ENCODE measurements at places on chromosomes 7 and 10. TPM values are rescaled to one million over a fixed set of nuclear protein-coding genes. Genes with fewer than 3 reads are reported as not detected.
A peak's percentile ranks its signal among the peaks of the same experiment; 100 is the strongest.

DNA sequence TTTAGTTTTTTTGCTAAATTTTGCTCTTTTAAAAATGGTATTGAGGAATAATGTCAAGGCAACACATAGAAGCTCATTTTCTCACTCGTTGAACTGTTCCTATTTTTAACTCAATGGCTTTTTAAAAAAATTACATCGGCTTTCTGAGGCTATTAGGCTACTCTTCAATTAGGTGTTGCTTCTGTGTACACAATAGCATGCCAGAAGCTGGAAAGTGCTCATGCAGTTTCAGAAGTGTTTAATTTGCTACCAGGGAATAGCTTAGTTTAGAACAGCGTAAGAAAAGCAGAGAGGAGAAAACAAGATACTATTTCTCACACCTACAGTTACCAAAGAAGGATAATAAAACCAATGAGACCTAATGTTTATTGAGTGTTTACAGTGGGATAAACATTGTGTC is 157.4 kb downstream of the NXPH1 start:
- no peak for DNase-seq

DNA sequence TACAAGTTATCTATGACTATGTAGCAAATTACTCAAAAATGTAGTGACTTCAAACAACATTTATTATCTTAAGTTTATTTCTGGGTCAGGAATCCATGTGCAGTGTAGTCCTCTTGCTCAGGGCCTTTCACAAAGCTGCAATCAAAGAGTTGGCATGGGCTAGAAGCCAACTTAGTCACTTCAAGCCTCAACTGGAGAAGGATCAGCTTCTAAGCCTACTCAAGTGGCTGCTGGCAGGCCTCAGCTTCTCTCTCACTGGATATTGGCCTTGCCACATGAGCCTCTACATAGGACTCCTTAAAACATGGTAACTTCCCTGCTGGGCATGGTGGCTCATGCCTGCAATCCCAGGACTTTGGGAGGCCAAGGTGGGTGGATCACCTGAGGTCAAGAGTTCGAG is 5.0 kb upstream of the NFE2L3 start:
- DNase-seq: no peak

GRCh38 chr7:70266186-70266585 is 667.9 kb downstream of the AUTS2 start:
- no peak for DNase-seq

- peak; percentile 75 for DNase-seq
Measured at GRCh38 chr10:101032637-101033224, 1.7 kb downstream of the SFXN3 start.

- DNase-seq: no peak
Measured at GRCh38 chr7:71780282-71780681, 631.9 kb downstream of the CALN1 start.

- DNase-seq: no peak
Measured at GRCh38 chr7:22549667-22550513, 49.9 kb upstream of the STEAP1B start.

DNA sequence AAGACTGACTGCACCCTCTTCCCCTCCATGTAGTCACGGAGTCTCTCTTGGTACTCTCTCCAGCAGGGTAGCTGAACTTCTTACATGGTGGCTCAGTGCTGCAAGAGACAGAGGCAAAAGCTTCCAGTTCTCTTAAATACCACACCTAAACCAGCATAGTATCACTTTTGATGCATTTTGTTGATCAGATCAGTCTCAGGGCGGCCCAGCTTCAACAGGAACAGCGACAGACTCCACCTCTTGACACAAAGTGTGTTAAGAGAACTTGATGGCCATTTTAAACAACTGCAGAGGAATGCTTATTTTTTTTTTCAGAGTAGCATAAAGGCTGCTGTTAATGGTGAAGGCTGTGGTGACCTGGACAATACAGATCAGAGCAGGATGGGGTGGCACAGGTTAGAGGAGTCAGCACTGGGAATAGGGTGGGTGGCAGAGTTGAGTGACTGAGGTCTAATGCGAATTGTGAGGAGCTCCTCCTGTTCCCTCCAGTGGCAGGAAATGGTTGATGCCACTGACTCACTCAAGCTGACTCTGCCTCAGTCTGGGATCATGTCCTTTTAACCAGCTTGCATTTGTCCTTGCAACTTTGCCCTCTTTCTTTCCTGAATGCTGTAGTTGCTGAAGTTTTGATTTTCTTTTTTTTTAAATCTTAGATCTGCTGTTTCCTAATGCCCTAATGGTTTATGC is 17.3 kb downstream of the MGAM start:
- no peak for DNase-seq

DNA sequence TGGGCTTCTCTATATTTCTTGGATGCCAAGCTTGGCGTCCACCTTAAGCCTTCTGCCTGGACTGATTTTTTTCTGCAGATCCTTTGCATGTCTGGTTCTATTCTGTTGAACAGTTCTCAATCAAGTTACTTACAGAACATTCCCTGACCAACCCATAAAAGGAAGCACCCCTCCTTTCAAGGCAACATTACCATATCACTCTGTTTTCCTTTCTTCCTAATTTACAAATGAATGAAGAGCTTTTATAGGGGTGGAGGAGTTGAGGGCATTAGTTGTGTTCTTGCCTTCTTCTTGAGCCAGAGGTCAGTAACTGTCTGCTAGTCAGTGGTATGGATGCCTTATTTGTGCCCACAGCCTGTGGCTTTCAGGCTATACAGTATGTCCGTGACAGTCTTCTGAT is 361.0 kb downstream of the PHTF2 start:
- DNase-seq: no peak

DNA sequence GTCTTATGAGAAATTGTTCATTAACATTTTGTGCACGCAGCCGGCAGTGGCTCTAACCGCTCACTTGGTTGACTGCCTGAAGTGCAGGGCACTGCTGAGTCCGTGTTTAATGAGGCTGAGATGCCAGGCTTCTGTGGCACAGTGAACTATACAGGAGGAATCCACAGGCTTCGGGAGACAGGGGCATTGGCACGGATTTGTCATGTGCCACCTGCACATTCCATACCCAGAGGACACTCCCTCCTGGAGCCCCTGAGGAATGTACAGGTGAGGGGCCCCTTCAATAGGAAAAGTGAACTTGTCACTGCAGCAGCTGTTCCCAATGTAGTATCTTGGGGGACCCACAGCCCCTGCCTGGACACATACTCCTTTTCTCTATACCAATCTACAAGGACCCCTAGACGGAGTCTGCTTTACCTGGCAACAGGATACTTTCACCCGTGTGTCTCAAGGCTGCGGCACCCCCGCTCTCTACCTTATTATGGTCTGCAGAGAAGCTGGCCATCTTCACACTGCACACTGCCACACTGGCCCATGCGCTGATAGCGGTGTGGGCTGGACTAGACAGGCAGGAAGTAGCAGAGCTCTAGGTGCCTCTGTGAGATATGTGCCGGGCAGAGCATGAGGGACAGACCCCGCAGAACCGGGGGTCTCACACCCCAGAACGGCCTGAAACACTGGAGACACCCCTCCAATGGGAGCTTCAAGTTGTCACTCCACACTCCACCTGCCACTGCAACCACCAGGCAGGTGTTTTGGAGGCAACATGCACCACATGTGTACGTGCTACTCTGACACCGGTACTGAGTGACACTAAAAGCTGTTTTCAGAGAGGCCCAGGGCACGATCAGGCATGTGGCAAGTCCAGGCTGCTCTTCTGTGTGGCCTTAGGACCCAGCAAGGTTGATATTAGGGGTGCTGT is 71.4 kb upstream of the RHEB start:
- DNase-seq: no peak

- no peak for DNase-seq
Measured at GRCh38 chr10:30435073-30435422, 1.1 kb downstream of the MAP3K8 start.

The GHRHR gene
- not detected for polyA plus RNA-seq

The SUN3 gene
- polyA plus RNA-seq: not detected

The SDK1 gene
- 2.2 TPM for polyA plus RNA-seq

The PTPN12 gene
- 45.3 TPM for polyA plus RNA-seq

The PGAM1 gene
- polyA plus RNA-seq: 459 TPM

The ANKRD1 gene
- 0.53 TPM for polyA plus RNA-seq

Measured in AG04450 (cell line).